ENCODE measurements at places on chromosomes 13 and 19.

DNA sequence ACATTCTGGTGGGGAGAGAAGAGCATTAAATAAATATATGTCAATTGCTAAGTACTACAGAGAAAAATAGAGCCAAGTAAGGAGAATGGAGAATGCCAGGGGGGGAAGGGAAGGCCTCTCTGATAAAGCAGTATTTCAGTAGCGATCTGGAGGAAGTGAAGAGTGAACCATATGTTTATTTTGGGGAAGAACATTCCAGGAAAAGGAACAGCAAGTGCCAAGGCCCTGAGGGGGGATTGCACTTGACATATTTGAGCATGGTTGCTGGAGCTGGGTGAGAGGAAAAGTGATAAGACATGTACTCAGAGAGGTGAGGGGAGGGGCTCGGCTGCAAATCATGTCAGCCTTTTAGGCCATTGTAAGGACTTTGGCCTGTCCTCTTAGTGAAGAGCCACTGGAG is 30.4 kb downstream of the WDR87 start:
- DNase-seq, result no peak

GRCh38 chr19:46068345-46069258 is 27.8 kb upstream of the IGFL4 start:
- DNase-seq, result no peak

GRCh38 chr13:24858953-24859352 is 95.0 kb downstream of the RNF17 start:
- DNase-seq, result no peak

- DNase-seq, result no peak
Measured at GRCh38 chr19:18478545-18479311, 40.8 kb upstream of the ISYNA1 start.

GRCh38 chr19:2454199-2454961 is 2.4 kb downstream of the LMNB2 start:
- DNase-seq, result no peak

DNA sequence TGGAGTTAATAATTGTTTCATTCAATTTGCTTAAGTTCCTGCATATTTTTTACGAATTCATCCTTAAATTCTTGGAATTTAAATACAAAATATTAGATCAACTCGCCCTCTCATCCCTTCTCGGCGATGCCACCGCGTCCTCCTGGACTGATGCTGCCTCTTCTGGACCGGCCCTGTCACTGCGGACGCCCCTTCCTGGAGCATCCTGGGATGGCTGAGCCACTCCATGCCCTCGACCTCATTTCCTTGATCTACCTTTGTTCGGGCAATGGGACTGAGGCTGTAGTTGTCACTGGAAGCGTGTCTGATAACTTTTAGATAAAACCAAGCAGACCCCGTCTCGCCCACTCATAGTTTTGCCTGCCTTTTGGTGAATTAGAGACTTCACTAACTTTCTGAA is 283.7 kb downstream of the TEX29 start:
- no peak for DNase-seq

DNA sequence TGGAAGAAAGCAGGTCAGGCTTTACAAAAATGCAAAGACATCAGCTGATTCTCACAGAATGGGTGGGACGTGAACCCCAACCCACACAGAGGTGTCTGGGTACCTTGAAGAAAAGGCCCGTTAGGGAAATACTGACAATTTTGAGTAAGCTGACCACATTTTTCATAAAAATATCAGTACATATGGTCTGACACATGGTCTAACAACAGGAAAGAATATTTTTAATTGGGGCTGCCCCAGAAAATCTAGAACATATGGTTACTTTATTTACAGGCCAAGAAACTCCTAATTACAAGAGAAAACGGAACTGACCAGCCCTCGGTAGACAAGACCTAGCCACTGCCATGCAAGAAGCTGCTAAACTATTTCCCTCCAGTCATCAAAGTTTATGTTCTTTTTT is 48.7 kb upstream of the ITM2B start:
- DNase-seq, result no peak
